SW 1271 (cell line): ENCODE measurements at places on chromosomes 5 and 9.

DNA sequence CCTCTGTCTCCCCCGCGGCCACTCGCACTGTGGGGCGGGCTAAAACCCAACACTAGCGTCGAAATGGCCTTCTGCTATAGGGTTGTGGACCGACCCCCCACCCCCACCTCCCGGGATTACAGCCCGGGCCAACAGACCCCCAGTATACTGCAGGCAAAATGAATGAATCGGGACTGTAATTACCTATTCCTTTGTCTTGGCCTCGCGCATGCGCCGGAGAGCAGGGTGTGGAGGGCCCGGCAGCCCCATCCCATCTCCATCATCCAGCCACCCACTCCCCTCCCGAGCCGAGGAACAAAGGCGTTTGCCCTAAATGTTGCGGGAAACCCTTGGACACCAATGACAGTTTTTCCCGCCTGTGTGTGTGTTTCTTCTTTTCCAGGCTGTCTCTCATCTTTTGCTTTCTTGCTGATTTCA, 1.6 kb downstream of the BASP1 start:
- peak; percentile 38 for DNase-seq

DNA sequence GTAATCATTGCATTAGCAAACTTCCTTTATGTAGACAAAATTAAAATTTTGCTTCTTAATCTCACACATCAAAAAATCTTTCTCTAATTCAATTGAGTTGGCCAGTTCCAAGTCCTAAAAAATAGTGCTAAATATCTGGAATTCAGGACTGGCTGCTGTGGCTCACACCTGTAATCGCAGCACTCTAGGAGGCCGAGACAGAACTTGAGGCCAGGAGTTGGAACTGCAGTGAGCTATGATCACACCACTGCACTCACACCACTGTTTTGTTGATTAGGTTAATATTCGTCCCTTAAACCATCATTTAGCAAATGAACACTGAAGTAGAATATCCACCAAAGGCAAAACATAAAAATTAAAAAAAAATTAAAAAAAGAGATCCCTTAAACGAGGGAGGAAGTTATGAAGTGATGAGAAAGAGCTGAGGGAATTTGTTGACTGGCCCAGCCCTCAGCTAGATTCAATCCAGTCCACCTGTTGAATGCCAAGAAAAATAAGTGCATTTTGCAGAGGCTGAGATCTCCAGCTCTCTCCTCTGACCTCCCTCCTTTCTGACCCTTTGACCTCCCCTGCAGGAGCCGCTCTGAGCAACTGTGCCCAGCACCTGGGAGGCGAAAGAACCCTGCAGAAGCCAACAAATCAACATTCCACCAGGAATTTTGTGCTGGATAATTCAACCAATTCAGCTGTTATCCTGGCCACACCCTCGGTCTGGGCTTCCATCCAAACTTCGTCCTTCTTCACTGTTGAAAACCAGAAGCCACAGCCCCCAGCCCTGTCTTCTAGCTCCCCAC, 96.8 kb downstream of the OR2K2 start:
- no peak for DNase-seq

DNA sequence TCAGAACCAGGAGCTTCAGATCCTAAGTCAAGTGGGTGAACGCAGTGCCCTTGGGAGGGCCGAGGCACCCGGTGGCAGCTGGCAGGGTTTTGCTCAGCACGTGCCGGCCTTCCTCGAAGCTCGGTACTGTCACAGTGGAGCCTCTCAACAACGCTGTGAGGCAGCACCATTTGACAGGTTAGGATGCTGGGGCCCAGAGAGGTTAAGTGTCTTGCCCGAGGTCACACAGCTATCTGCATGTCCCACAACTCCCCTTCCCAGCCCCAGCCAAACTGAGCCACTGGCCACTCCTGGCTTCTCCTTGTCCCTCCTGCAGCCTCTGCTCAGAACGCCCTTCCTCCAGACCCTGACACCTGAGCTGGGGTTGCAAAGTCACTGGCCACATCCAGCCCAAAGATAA, 43.7 kb upstream of the RPL26L1 start:
- DNase-seq: no peak

GRCh38 chr5:81854485-81854884, 103.6 kb upstream of the SSBP2 start:
- DNase-seq: no peak

DNA sequence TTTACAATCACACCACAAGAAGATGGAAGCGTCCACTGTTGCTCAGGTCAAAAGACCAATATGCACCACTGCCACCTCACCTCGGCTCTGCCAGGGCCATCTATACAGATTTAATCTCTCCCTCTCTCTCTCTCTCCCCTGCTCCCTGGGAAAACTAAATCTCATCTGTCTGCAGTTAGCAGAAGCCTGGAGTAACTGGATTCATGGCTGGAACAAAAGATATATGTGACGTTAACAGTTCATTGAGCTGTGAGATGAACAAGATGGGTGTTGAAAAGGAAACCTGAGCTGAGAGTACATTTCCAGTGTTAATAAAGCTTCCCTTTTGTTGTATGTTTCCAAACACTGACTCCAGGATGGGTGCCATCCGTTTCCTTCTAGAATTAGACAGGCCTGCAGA, 369.7 kb downstream of the CDK5RAP2 start:
- DNase-seq: no peak

DNA sequence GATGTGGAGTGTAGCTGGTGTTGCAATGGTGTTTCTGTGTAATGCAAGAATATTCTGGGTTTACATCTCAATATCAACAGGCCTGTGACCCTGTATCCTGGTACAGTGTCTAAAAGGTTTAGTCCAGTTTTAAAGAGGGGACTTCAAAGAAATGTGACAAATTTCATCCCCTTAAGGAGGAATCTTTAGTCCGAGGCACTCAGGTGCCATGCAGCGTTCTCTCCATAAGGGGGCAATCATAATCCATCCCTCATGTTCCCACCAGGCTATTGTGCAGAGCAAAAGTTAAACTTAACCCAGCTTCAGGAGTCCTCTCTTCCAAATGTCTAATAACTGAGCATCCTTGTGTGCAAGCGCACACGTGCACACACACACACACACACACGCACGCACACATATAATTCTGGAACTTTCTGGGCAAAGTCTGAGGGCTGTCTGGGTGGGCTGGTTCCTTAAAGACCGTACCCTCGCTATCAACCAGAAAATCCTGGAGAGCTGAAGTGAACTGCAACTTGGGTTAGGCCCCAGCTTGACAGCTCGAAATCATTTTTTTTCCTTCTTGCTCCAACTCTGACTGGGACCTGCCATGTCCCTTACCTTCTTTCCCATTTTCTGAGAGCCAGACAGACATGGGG, 46.0 kb downstream of the CRB2 start:
- peak; percentile 12 for DNase-seq

DNA sequence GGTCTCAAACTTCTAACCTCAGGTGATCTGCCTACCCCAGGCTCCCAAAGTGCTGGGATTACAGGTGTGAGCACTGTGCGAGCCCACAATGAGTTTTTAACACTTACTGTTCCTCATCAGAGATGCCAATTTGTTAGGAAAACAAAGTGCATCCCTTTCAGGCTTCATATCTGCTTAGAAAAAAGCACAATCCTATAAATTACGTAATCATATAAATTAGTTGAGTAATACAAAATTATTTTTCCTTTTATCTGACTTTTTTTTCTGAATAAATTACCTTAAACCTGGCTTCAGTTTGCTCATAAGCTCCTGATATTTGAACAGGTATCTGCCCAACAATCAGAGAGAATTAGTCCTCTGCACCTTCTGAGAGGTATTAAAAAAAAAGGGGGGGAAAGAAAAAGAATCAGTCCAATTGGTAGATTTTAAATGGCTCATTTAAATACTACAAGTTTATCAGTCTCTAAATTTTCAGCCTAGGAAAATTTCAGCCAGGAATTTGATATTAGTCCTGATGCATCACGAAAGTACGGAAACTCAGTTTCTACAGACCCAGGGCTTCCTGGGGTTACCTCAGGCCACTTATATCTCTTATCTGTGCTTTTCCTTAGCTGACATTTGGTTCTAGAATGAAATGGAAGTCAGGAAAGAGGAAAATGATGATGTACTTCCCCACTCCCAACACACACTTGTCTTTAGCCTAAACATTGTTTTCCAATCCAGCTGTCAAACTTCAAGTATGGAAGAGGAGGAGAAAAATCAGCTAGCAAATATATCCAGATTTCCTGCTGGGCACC, 26.8 kb downstream of the ITGA1 start:
- DNase-seq: no peak

GRCh38 chr9:92974761-92975755, 27.7 kb downstream of the FGD3 start:
- DNase-seq: no peak

- DNase-seq: no peak
Measured at GRCh38 chr5:92676215-92677165, 904.5 kb downstream of the NR2F1-AS1 start.

DNA sequence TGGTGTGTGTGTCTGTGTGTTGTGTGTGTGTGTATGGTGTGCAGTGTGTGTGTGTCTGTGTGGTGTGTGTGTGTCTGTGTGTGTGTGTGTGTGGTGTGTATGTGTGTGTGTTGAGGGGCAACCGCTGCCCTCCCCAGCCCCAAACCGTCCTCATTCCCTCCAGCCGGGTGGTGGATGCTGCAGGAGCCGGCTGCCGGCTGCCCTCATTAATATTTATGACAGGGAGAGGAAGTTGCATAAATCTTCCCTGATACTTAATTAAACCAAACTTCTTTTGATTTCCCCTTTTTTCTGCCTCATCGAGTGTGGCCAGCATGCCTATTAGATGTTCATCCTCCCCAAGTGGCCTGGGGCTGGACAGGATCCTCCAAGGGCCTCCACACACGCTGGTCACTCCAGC, 121.4 kb upstream of the MVB12B start:
- no peak for DNase-seq

DNA sequence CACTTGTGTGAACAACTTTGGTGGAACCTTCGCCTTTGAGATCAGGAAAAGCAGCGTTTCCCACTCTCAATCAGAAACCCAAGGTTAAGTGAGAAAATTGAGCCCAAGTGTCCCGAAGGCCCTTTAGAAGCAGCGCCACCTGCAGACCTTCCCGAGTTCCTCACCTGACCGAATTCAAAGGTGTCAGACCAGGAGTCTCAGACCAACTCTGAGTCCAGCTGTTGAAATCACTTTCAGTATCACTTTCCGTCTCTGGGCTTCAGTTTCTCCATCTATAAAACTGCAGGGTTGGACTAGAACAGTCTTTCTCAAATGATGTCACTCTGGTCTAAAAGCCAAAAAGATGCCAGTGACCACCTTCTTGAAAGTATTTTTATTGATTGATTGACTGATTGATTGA, 31.7 kb upstream of the GRHPR start:
- DNase-seq: no peak

- DNase-seq: peak; percentile 51
Measured at GRCh38 chr9:127923771-127924170, 6.8 kb downstream of the PIP5KL1 start.

DNA sequence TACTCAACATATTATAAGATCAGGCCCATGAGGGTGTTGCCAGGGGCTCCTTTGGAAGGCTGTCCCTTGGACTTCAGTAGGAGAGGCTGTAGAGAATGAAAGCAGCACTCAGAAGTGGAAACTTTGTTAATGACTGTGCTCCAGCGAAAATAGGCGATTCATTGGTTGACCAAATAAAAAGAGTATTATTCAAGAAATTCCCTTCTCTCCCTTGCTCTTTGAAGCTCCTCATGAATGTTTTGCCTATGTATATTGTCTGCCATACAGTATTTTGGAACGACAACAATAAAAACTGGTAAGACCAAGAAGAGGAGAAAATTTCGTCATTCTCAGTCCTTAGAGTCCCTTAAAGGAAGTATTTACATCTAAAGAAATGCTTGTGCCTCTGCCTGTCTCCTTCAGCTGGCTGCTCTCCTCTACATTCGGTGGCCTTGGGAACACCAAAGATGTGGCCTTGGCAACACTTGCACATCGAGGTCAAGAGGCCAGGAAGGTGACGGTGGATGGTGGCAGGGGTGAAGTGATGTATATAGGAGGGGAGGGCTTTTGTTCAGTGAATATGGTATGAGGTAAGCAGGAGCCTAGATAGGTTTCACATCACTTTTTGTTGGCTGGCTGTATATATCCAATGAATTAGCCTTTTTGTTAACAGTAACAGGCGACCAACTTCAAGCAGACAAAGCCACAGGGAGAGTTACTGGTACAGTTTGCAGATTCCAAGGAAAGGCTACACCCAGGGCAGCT, 95.0 kb upstream of the ACTBL2 start:
- DNase-seq: no peak

GRCh38 chr5:50501491-50502228, 60.6 kb upstream of the EMB start:
- no peak for DNase-seq

DNA sequence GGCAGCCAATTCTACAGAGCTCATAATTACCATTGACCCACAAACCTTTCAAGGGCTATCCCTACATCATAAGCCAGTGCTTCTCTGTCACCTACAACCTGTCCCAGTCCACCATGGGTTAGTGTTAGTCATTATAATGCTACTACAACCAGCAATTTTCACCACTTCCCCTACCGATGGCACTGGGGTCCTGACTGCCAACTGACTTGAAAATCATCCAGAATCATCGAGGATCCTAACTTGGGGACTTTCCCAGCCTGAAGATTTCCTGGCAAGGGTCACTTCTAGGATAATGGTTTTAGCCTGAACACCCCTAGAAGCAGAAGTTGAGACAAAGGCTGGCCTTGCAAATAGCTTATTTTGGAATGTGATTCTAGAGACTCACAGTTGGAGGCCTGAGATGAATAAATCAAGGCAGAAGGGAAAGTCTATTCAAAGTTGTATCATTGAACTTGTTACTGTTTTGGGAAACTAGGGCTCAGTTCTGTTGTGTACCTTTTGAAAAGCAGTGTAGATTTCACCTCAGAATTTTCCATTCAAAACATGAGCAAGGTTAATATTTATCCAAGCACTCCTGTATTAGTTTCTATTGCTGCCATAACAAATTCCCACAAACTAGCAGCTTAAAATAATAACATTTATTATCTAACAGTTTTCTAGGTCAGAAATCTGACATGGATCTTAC, 633.0 kb downstream of the LRRC70 start:
- no peak for DNase-seq

GRCh38 chr5:82982846-82983245, 94.3 kb downstream of the TMEM167A start:
- no peak for DNase-seq

GRCh38 chr5:29795096-29795652, 1398.3 kb upstream of the CDH6 start:
- no peak for DNase-seq
